ENCODE measurements at places on chromosomes 1 and 21.
A peak's percentile ranks its signal among the peaks of the same experiment; 100 is the strongest.

- DNase-seq = no peak
Measured at GRCh38 chr1:151197863-151198253, 494 bp upstream of the PIP5K1A start.

DNA sequence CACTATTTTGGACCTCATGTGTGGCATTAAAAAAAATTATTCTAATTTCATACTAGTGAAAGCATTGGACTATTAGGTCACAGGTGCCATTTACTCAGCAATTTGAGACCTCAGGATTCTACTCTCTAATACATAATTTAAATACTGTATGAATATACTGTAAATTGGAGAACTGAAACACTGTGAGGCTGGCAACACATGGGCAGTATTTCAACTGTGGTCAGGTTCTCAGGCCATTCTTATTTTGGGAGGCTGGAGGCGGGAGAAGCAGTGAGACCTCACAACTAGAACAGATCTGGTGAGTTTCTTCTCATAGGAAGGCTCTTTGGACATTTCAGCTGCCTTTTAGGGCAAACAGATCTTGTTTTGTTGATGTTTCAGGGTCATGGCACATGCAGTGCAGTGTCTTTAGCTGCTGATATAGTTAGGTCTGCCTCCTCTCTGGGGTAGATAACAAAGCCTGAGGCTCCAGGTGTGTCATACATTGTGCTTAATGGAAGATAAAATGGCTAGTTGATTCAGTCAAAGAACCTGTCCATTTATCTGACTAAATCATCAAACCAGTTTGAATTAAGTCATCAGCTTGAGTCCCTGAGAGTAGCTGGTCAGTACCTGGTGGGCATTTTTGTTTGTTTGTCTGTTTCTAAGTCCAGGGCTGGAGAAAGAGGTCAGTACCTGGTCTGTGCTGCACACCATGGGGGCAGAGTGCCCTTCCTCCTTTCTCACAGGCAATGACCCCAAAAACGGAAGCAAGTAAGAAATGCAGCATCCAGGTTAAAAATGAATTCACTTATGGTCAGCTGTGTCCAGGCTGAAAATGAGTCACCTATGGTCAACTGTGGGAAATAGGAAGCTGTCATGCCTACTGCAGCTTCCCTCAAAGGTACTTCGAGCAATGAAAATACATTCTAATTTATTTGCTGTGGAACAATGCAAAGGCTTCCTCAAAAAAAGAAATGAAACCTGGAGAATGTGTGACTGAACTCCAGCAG lies 216.2 kb downstream of the SDCCAG8 start:
- DNase-seq = no peak

GRCh38 chr1:117077267-117077666 lies 17.1 kb downstream of the TTF2 start:
- peak; percentile 84 for DNase-seq

DNA sequence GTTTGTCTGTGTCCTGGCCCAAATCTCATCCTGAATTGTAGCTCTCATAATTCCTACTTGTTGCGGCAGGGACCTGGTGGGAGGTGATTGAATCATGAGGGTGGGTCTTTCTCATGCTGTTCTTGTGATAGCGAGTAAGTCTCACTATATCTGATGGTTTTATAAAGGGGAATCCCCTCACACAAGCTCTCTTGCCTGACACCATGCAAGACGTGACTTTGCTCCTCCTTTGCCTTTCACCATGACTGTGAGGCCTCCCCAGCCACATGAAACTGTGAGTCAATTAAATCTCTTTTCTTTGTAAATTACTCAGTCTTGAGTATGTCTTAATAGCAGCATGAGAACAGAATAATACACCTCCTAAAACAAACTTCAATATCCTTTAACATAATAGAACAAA lies 1065.6 kb downstream of the PLA2G4A start:
- no peak for DNase-seq

GRCh38 chr1:43152866-43153265 lies 19.2 kb downstream of the EBNA1BP2 start:
- no peak for DNase-seq

DNA sequence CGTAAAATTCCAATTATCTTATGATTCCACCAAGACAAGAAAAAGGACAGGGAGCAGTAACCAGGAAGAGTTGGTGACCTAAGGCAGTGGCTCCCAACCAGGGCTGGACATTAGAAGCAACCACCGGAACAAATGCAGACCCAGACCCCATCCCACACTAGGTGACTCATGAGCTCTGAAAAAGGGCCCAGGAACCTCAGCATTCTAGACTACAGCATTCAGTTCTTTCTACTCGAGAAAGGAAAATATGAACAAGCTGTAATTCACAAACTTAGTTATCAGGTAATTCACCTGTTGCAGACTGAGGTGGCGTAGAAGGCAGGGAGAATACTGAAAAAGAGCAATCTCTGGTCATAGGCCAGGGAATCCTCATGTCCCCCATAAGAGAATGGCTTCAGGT lies 138.4 kb upstream of the KRTAP19-8 start:
- DNase-seq = no peak

DNA sequence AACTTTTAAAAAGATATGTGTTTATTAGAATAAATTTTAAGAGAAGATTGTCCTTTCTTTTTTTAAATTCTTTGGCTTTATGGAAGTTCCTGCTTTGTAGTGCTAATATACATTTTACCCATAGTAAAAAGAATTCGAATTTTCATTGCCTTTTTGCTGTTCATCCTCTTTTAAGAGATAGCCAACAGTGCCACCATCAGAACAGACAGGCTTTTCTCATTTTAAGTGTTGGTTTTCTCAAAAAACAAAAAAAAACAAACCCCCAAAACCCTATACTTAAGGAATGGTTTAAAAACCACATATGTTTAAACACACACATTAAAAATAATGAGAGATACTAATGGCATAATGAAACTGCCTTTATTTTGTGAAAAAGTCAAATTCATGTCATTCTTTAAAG lies 118.8 kb downstream of the NEK7 start:
- no peak for DNase-seq

DNA sequence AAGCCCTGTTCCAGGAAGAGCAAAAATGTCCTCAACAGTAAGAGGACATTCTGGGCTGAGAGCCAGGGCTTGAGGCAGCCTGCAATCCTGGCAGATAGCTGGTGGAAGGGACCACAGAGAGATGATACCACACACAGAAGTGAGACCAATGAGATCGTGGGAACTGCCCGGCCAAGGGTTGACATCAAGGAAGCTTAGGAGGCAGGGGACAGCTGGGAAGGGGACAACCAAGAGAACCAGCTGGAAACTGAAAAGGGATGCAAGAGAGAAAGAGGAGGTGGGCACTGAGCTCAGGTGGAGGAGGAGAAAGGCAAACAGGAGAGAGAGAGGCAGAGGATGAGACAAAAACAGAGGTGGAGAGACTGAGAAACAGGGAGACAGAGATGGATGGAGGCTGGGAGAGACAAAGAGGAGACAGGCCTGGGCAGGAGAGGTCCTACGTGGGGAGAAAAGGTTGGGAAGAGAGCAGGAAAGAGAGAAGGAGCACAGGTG lies 9.2 kb downstream of the PDZK1IP1 start:
- DNase-seq = no peak

GRCh38 chr1:19074361-19074901 lies 118.0 kb upstream of the IFFO2 start:
- no peak for DNase-seq

- DNase-seq = no peak
Measured at GRCh38 chr1:89711140-89711778, 78.3 kb downstream of the LRRC8C start.

DNA sequence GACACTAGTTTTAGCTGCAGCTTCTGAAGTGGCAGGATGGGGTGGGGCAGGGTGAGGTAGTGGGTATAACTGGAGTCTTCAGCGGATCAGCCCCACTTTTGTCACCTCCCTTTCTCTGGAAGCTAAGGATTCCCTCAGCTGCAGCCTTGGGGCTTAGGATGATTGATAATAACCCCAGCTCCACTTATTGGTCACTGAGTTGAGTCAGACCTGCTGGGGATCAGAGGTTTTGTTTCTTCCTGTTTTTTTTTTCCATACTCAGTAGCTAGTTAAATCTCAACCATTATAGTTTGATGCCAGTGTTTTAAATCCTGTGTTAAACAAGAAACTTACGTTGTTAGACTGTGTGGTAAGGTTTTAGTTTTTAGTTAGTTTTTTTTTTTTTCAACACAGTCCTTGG lies 57.2 kb downstream of the LAMC1 start:
- DNase-seq = peak; percentile 60

DNA sequence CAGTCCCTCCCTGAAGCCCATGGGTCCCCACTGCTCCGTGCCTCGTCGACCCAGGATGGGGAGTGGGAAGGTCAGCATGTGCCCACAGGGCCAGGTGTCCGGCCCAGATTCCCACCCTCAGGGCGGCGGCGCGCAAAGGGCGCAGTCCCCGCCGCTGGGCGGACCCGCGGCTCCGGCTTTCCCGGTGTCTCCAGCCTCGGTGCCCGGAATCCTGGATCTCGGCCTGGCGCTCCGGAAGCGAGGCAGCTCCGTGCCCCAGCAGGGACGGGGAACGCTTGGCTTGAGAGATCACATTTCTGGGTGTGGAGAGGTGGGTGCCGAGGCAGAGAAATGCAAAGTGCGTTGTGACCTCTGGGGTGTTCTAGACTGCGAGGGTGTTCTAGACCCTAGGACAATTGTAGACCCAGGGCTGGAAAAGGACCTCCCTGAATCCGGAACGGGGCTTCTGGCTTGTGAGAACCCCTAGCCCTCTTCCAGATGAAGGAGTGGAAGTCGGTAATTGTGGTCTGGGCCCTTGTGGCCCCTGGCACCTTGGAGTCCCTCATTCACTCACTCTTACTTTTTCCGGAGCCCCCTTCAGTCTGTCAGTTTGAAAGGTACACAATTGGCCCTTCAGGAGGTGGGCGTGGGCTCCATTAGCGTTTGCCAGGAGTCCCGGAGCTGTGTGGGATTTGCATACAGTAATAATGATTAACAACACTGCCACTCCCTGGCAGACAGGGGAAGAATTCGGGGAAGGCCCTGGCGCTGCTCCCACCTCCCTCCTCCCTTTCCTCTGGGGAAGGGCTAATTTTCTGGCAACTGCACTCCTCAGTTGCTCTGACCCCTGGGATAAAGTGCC lies 1.6 kb upstream of the KCND3 start:
- DNase-seq = peak; percentile 65

GRCh38 chr1:233788687-233789086 lies 115.8 kb upstream of the SLC35F3 start:
- no peak for DNase-seq
